Activated T-cell treated with anti-CD3 and anti-CD28 coated beads for 4 hours (primary cell): ENCODE measurements at places on chromosomes 16 and 17.

DNA sequence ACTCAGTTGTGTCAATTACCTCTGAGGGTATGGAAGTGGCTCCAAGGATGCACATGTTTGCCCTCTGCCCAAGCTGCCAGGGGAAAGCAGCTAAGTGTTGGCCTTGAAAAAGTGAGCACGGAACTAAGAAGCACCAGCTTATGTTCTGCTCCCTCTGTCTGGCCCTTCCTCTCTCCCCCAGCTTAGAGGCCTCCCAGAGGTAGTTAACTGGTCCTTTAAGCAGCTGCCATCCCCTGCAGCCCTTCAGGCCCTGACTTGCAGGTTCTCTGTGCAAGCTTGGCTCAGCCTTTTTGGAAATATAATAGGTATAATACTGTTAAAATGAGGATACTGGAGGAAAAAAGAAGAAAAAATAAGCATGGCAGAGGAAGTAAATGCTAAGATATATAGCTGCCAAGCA, 7.0 kb upstream of the UBE2Z start:
- no peak for DNase-seq

DNA sequence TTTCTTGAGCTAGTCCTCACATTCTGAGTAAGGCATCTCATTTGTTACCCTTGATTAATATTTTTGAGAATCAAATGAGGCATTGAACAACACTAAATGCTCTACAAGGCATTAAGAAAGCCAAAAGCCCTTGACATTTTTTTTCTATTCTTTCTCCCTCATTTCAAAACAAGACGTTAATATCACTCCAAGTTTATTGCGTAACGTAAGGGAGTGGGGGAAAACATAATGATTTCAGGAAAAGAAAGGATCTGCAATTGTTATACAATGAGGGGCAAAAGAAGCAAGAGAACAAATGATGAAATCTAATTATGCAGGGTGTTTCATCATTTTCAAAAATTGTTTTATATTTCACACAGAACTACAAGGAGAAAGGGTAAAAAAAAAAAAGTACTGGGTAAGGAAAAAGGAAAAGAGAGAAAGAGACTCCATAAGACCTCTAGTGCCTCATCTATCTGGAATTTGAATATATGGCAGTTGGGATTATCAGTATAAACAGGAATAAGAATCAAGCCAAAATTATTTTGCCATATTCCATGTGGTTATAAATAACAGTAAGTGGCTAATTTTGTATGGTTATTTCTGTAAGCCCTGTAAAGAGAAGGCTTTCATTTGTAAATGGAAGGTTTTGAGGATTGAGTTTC, 163.0 kb downstream of the ABCA8 start:
- DNase-seq: no peak

DNA sequence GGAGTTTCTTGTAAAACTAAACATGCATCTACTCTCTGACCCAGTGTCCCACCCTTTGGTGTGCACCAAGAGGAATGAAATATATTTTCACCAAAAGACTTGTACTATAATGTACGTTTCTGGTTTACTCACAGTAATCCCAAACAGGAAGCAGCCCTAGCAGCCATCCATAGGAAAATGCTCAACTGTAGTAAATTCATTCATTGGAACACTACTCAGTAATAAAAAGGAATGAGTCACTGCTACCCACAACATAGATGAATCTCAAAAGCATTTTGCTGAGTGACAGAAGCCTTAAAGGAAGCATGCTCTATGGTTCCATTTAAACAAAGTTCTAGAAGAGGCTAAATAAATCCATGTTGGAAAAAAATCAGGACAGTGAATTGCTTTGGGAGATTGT, 37.6 kb upstream of the DHRS7B start:
- DNase-seq: no peak

- DNase-seq: no peak
These were observed 49.1 kb downstream of the KATNIP start for GRCh38 chr16:27598931-27599565.

GRCh38 chr17:31595666-31596381, 204.3 kb downstream of the RAB11FIP4 start:
- DNase-seq: no peak

- no peak for DNase-seq
These were observed 48.3 kb downstream of the WDR45B start for GRCh38 chr17:82599674-82600661.

GRCh38 chr17:36136036-36136435, 32.4 kb downstream of the CCL4 start:
- no peak for DNase-seq

GRCh38 chr17:19567216-19568015, 33.8 kb downstream of the SLC47A1 start:
- no peak for DNase-seq

DNA sequence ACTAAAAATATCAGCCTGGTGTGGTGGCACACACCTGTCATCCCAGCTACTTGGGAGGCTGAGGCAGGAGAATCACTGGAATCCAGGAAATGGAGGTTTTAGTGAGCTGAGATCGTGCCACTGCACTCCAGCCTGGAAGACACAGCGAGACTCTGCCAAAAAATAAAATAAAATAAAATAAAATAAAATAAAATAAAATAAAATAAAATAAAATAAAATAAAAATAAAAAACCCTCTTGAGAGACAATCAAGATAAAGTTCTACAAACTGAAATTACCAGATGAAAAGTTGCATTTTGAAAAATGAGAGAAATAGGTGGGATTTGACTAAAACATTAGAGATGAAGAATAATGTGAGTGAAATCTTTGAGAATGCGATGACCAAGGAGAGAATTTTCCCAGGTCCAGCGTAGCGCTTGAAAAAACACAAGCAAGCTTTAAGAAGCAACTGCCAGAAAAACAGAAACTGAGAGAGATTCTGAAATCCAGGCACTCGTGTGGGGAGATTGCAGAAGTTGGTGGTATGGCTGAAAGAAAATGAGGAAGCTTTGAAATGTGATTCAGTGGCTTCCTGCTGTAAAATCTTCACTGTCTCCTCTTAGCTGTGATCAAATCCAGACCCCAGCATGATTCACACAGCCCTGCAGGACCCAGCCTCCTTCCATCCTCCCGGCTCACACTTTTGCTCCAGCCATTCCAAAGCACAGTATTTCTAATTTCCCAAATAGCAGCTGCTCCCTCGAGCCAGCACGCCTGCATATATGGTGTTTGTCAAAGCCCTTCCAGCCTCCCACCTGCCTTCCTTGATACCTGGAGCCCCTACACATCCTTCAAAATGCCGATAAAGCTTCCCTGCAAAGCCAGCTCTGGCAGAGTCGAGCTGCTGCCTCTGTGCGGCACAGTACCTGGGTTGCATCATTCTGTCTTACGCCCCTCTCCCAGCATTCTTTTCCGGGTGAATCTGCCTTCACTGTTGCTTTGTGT, 8.2 kb upstream of the CD300E start:
- DNase-seq: no peak

DNA sequence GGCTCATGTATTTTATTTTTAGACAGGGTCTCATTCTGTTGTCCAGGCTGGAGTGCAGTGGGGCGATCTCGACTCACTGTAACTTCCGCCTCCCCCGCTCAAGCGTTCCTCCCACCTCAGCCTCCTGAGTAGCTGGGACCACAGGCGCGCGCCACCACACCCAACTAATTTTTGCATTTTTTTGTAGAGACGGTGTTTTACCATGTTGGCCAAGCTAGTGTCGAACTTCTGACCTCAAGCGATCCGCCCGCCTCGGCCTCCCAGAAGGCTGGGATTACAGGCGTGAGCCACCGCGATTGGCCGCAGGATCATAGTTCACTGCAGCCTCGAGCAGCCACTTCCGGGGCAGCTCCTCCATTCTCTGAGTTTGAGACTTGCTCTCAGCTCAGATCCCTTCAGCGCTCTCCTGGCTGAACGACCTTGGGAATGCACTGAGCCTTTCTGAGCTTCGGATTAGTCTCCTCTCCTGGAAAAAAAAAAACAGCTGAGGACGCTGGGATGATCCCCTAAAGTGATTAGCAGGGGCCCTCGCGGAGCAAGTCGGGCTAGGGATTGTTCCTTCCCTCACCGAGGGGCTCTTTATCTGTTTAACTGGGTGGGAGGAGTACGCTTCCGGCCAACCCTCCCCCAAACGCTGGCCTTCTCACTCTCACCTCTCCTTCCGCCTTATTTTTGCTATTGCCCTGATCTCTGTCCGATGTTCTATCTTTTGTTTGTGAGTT, 1.1 kb upstream of the PKMYT1 start:
- no peak for DNase-seq

DNA sequence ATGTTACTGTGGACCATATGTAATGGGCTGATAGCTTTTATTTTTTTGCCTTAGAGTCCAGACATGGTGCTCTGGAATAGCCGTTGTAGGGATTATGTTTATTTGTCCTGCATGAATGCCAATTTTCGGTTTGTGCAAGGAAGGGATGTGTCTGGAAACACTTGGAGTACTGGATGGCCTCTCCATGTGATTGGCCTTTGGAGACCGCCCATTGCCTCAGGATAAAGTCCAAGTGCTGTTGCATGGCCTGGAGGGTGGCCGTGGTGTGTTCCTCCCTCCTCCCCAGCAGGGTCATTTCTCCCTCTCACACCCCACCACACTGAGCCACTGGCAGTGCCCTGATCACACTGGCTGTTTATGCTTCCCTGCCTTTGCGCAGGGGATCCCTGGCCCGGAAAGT, 93.9 kb downstream of the MSI2 start:
- DNase-seq: no peak
